ENCODE measurements at places on chromosomes 2 and 18. TPM values are rescaled to one million over a fixed set of nuclear protein-coding genes. Genes with fewer than 3 reads are reported as not detected.

Gene FIGN
- not detected for total RNA-seq

Gene GALNT13
- total RNA-seq, result 0.32 TPM

Gene NLRC4
- not detected for total RNA-seq

Gene LMAN2L
- 4.4 TPM for total RNA-seq

Gene HOXD4
- not detected for total RNA-seq

Gene EMILIN1
- 0.61 TPM for total RNA-seq

Gene GALR1
- not detected for total RNA-seq

Gene ANKRD30BL
- total RNA-seq, result not detected

Gene CDH7
- total RNA-seq, result not detected

Gene SPDYA
- 1.3 TPM for total RNA-seq

Gene ANKRD53
- total RNA-seq, result not detected

Gene DIPK1C
- not detected for total RNA-seq

Gene SNTG2
- total RNA-seq, result 3.2 TPM

Gene ZAP70
- total RNA-seq, result 218 TPM

Gene CCDC195
- total RNA-seq, result not detected

Gene ZNF513
- 6.8 TPM for total RNA-seq

DNA sequence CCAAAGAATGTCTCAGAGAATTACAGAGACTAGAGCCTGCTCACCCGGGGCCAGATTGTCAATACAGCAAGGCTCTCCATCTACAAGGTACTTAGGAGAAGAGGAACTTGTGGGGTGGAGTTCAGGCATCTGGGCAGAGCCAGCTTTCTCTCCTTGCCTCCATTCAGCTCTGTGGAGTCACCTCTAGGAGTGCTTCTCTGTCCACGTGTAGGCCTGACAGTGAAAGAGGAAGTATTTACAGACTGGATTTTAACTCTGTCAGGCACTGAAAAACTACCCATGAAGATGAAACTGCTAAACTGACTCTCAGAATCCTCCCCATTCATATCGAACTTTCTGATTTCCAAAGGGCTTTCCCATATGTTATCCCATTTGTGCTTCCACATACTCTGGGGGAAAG is 315.6 kb downstream of the SETBP1 start:
- no peak for DNase-seq

- no peak for DNase-seq
Observed at GRCh38 chr2:88318956-88319330, 133.6 kb downstream of the FOXI3 start.

- DNase-seq, result no peak
Observed at GRCh38 chr18:13039806-13040205, 48.6 kb downstream of the CEP192 start.

GRCh38 chr2:227860221-227860641 is 11.2 kb upstream of the DAW1 start:
- no peak for DNase-seq

DNA sequence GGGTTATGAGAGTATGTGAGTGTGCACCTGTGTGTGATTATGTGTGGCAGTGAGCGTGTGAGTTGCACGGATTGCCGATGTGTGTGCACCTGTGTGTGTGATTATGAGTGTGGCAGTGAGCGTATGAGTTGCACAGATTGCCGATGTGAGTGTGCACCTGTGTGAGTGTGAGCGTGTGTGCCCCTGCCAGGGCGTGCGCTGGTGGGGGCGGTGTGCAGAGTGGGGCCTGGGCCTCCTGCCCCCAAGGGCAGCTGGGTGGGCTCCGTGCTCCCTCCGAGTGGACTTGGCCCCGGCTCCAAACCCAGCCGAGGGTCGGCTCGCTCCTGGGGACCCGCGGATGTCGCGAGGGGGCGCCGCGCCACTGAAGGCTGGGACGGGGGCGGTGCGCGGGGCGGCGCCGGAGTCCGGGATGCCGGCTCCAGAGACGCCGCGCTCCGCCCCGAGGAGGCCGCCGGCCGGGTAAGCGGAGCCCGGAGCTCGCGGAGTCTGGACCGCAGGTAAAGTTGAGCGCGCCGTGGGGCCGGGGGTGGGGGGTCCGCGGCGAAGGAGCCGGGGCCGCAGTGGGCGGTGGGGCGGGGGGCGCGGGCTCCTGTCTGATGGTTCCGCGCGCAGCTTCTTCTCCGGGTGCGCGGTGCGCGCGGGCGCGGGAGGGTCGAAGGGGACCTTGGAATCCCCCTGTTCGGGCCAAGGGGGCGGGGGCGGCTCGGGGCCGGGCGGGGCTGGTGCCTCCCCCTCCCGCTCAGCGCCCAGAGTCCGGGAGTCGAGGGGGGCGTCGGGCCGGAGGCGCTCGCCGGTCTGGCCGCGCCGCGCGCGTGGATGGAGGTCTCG is at the start of gene KCNG2:
TSS of gene KCNG2 (plus strand) at position 421 of the 828 bp plus-strand sequence. CDS start 65,730 bp downstream, outside the sequence.
- peak; percentile 40 for DNase-seq

- peak; percentile 1 for DNase-seq
Observed at GRCh38 chr18:79485788-79486355, 90.1 kb downstream of the NFATC1 start.

- DNase-seq, result no peak
Observed at GRCh38 chr18:48355276-48356115, 53.7 kb downstream of the ZBTB7C start.

DNA sequence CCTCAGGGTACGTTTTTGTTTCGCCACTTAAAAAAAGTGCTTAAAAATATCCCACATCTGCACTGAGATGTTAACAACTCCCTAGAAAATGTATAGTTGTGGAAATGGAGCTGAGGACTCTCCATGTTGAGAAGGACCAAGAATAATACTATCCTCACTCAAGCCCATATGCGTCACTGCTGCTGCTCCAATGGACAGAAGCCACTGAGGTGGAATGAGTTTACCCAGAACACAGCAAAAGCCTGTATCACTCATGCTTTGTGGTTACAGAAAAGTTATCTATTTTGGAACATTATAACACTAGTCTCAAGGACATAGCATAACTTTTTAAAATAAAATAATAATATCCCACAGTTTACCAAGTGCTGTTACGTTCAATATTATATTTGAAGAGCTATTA is 31.9 kb downstream of the DSC3 start:
- DNase-seq, result no peak

GRCh38 chr2:56288838-56289580 is 105.2 kb downstream of the CCDC85A start:
- DNase-seq, result no peak

- DNase-seq, result no peak
Observed at GRCh38 chr2:53437371-53437770, 330.2 kb upstream of the CHAC2 start.

- DNase-seq, result no peak
Observed at GRCh38 chr2:145156199-145156598, 636.3 kb upstream of the ZEB2 start.

DNA sequence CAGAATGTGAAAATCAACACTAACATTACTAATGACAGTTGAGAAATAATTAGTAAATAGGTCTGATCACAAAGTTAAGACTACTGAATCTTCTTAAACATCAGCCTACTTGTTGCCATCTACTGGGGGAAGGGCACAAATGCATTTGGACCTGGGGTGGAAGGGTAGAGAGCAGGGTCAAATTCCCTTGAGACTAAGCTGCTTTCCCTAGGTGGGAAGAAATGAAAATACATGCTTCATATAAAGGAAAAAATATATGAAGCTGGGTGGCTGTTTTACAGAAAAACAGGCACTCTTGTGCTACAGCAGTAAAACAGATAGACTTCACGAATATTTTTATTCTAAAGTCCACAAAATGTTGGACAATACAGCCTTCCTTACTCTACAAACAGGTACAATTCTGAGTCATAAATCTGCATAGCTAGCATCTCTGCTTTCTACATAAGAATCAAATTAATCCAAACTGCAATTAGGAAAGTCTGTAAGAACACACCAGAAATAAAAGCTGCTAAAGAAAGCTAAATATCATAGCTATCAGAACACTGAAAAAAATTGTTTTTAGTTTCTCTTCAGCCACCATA is 10.9 kb downstream of the TRIP12 start:
- peak; percentile 33 for DNase-seq

GRCh38 chr2:72846171-72847095 is 20.6 kb upstream of the EXOC6B start:
- no peak for DNase-seq

- no peak for DNase-seq
Observed at GRCh38 chr18:60880184-60880583, 453.0 kb upstream of the CDH20 start.

- no peak for DNase-seq
Observed at GRCh38 chr2:148896136-148896535, 21.1 kb downstream of the KIF5C start.

- DNase-seq, result no peak
Observed at GRCh38 chr2:179825494-179825893, 35.9 kb downstream of the ZNF385B start.

DNA sequence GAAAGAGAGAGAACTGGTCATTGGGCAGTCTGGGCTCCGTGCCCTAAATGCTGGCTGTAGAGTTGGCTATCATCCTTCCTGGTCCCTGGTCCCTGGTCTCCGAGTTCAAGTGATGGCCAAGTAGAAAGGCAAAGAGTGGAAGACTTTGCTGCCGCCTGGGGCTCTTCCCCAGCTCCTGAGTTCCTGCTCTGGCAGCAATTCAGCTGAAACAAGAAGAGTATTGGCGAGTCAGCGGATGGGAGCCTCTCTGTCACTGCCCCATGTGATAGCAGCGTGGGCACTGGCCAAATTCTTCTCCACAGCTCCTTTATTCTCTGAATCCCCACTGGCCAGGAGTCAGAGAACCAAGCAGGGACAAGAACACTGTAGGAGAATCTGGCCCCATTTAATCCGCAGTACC is 351.0 kb upstream of the POU3F3 start:
- DNase-seq, result no peak

- DNase-seq, result no peak
Observed at GRCh38 chr2:174967086-174967485, 38.1 kb downstream of the CHN1 start.

- peak; percentile 3 for DNase-seq
Observed at GRCh38 chr2:122390406-122390805, 635.0 kb downstream of the TSN start.

GRCh38 chr18:8889489-8889888 is 184.1 kb downstream of the MTCL1 start:
- DNase-seq, result no peak

DNA sequence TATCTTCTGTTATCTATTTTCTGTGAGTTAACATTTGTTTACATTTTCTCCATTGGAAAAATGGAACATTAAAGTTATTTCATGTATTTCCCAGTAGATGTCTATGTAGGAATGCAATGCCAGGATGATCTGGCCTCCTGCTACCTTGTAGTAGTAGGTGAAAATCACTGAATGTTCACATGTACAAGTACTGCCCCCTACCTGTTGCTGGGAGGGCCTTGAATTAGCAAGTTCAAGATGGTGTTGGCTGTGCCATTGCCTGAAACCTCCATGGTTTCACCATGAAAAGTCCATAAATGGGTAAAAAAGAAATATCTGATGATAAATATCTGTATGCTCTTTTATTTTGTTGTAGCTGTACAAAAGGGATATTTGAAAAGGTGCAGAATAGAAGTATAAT is 30.7 kb downstream of the XRCC5 start:
- DNase-seq, result peak; percentile 66

- DNase-seq, result no peak
Observed at GRCh38 chr2:6896930-6897759, 19.6 kb downstream of the RSAD2 start.
